Caudate nucleus (tissue), 63 donors: ENCODE measurements at places on chromosomes 2 and 18.

DNA sequence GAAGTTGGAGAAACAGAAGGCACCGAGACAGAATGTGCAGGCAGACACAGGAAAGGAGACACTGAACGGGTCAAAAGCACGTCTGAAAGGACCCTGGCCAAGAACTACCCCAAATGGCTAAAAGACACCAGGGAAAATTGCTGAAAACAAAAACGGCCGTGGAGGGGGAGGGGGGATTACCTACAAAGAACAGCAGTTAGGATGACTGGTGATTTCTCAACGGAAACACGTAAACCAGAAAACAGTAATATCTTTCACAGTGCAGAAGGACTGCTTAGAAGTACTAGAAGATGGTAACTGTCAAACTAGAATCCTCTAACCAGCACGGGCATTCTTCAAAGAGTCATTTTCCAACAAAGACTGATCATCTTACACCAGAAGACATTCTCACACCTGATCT lies 142.6 kb downstream of the HDAC4 start:
- no peak for DNase-seq

GRCh38 chr2:46260305-46260704 lies 36.9 kb upstream of the EPAS1 start:
- no peak for DNase-seq

GRCh38 chr2:196502386-196502785 lies 137.1 kb upstream of the CCDC150 start:
- no peak for DNase-seq

DNA sequence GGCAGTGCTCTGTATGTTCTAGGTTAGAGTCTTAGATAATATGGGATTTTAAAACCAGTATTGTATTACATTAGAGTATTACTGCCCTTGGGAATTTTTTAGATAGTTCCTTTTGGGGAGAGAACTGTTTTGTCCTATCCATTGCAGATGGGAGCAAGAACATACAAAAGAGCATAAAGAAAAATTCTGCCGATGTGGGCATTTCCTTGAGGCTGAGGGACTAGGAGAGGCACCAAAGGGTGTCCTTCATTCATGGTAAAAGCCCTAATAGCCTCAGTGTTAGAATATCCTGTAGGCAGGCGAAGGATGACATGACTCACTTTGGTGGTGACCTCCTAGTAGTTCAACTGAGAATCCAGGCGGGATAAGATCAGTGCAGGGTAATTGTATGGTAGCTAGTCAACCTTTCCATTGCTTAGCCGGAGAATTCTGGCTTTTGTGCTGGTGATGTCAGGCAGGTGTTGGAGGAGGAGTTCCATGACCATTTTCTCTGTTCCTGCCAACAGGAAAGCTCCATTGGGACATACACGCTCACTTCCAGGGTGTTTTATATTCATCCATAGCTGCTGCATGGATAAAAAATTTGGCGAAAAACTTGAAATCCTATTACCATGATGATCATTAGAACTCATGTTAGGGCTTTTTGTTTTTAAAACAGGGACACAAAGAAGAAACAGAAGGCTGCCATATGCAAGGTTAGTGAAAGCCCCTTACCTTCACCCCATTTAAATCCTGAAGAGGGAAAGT lies 28.1 kb downstream of the EPAS1 start:
- no peak for DNase-seq

- no peak for DNase-seq
Measured at GRCh38 chr2:170159060-170159459, 18.9 kb upstream of the MYO3B start.

DNA sequence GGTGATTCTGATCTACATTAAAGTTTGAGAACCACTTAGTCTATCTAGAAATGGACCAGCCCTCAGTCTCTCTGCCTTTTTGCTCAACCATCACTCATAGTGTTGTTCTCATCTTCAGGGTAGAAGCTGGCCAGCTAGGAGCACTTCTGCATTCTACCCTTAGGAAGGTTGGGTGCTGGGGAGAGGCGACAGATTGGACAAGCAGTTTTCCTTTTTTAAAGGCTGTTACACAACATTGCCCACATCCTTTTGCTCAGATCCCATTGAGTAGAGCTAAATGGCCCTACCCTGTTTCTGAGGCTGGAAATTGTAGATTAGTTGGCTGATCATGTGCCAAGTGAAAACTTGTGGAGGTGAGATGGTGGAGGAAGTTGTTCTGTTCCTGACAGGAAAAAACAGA lies 35.6 kb downstream of the OSBPL6 start:
- DNase-seq, result no peak

GRCh38 chr2:5510082-5510481 lies 182.1 kb upstream of the SOX11 start:
- no peak for DNase-seq

- no peak for DNase-seq
Measured at GRCh38 chr2:126913329-126913728, 14.6 kb downstream of the TEX51 start.

DNA sequence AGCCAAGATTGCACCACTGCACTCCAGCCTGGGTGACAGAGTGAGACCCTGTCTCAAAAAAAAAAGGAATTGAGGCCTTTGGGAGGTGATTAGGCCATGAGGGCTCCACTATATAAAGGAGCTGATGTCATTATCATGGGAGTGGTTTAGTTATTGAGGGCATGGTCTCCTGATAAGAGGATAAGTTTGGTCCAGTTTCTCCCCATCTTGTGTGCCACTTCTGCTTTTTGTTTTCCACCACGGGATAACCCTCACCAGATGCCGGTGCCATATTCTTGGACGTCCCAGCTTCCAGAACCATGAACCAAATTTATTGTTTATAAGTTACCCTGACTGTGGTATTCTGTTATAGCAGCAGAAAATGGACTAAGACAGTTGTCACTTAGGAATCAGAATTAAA lies 125.8 kb downstream of the C1D start:
- no peak for DNase-seq

GRCh38 chr2:201678401-201678800 lies 20.0 kb downstream of the MPP4 start:
- DNase-seq, result no peak

DNA sequence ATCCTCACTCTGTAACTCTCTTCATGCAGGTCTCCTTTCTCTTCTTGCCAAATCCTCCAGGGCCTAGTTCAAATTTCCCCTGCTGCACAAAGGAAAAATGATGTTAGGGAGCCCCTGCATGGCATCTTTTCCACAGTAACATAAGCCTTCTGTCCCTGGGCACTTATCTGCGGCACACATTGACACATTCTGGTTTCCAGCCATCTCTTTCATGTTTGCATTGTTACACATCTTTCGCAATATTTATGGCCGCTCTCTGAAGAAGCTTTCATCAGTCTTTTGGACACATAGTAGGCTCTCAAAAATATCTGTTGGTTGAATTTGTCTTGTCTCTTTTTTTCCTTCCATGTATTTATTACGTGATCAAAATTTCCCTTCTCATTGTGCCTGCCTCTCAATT lies 1806.1 kb upstream of the PIK3C3 start:
- no peak for DNase-seq

GRCh38 chr2:72984172-72984671 lies 66.9 kb downstream of the EMX1 start:
- DNase-seq, result no peak

GRCh38 chr2:238095143-238095542 lies 5.0 kb upstream of the ESPNL start:
- no peak for DNase-seq

DNA sequence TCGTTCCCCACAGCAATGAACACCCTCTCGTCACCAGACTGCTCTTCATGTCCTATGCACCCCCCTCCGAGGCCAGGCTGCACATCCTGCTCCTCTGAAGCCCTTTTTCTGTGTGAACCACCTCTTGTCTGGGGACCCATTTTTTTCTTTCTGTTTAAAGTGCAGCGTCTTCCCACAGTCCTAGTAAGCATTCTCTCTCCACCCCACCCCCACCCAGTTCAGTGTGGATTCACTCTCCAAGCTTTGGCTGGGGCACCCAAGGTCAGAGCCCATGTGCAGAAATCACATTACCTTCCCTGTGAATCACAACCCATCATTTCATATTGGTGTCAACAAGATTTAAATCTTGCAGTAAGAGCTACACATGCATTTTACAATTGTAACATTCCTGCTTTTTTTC lies 26.4 kb upstream of the PKDCC start:
- no peak for DNase-seq

DNA sequence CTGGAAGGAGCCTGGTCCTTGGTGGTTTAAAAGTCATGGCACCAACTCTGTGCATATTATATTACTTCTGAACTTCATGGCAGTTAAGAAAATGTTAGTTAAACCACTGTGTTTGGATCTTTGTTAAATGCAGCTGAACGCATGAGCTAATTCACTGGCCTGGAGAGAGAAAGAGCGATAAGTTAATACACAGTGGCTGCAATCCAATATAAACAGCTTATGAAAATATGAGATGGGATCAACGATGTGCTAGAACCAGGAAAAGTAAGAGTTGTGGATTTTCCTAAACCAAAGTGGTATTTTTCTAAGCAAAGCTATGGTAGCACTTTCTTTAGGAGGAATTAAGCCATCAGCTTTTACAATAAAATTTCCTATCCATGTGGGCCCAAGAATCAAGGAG lies 326.7 kb downstream of the MTX2 start:
- no peak for DNase-seq

DNA sequence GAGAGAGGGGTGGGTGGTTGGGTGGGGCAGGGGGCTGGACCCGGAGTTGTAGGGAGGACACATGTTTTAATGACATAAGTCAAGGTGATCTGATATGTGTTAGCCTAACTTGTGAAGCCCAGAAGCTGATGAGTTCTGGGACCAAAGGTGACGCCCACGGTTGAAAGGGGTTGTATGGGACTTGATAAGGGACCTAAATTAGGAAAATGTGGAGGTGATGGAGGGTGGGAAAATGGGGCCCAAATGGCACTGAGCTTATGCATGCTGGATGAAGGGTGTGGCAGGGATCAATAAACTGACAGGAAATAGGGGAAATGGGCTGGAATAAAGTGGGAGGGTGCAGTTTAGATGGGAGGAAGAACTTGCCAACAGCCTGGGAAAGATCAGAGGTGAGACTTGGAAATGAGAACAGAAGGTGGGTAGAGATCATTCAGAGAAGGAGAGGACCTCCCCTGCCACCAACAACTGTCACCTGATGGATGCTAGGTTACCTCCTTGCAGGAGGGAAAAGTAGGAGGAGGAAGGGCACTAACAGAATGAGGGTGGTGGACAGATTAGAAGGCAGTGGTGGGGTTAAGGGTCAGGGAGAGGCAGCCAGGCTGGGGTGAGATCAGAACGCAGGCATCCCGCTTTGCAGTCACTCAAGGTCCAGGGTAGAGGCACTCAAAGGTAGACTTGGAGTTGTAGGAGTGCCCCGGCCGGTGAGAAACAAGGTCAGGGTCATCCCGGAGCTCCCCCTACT lies 15.3 kb downstream of the WNT10A start:
- DNase-seq, result no peak

GRCh38 chr2:121309801-121310200 lies 24.8 kb upstream of the TFCP2L1 start:
- DNase-seq, result no peak

DNA sequence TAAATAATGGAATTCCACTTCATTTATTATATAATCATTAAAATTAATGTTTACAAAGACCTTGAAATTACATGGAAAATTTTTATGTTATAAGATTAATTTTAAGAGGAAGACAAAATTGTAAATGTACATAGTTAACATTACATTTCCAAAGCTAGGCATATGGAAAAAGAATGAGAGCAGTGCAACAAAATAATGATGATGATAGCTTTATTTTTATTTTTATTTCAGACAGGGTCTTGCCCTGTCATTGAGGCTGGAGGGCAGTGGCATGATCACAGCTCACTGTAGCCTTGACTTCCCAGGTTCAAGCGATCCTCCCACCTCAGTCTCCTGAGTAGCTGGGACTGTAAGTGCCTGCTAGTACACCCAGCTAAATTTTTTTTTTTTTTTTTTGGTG lies 61.2 kb upstream of the ZCCHC2 start:
- no peak for DNase-seq

DNA sequence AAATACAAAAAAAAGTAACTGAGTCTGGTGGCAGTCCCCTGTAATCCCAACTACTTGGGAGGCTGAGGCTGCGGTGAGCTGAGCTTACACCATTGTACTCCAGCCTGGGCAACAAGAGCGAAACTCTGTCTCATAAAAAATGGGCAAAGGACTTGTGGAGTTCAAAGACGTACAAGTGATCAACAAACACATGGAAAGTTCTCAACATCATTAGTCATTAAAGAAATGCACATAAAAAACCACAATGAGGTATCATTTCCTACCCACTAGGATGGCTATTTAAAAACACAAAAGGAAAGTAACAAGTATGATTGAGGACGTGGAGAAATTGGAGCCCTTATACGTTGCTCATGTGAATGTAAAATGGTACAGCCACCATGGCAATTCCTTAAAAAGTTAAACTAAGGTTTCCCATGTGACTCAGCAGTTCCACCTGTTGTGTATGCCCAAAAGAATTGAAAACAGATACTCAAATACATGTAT lies 52.3 kb downstream of the RAB10 start:
- no peak for DNase-seq

DNA sequence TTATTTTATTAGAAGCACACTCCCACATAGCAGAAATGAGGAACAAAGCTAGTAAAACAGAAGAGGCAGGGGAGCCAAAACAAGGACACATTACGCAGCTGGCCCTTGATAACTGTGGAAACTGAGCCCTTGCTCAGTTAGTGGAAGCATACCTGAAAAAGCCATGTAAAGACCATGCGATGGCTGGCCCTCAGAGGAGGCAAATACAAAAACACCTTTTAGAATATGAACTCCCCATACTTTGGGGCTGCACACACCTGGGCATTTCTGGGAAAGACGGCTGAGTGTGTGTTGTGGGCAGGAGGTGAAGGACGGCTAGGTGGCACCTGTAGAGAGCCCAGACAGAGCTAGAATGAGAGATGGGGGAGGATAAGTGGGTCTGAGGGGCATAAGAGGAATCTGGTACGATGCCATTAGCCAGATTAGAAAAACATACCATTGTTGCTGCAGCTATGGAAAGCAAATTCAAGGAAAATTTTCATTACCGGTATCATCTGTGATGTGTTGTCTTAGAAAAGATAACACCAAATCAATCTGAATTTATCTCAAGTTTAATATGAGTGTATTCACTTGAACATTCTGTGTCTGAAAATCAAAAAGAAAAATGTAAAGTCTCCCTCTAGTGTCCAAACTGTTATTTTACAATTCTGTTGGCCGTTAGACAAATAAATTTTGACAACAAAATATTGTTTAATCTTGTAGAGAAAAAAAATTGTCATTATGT lies 45.2 kb upstream of the SULT1C3 start:
- DNase-seq, result no peak

GRCh38 chr2:28610583-28611201 lies 114.8 kb downstream of the PLB1 start:
- peak; percentile 31 for DNase-seq
